ENCODE measurements at places on chromosomes 1 and 21. TPM values are rescaled to one million over a fixed set of nuclear protein-coding genes. Genes with fewer than 3 reads are reported as not detected.

CDC42BPA gene
- 77.8 TPM for total RNA-seq

ATP1A4 gene
- total RNA-seq = not detected

SLC30A10 gene
- not detected for total RNA-seq

ADORA3 gene
- total RNA-seq = not detected

DNA sequence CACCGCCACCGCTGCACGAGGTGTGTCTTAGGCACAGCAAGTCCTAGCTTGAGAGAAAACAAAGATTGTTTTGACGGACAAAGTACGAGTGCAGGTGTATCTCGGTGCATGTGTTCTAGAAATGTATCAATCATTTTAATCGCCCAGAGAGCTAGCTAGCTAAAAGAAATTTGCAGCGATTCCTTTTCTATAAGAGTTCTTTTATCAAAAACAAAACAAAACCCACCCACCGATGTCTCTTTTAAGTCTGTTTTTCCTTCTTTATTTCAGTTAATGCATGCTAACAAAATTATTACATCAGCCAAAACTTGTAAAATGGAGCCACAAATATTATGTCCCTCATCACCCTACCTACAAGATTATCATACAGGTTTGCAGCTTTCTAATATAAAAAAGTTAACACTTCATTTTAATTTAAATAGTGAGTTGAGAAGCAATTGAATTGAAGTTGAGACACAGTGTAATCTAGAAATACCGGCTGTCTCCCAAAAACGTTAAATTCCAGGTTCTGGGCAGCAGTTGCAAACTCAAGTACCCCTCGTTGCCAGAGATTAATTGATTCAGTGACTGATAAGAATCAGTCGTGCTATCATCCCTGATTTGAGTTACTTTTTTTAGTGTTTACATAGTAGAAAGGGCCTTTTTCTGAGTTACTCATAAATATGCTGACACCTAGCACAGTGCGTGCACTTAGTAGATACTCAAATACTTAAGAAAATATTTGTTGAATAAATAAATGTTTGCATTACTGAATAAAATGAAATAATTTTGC lies 1.5 kb upstream of the SYDE2 start:
- peak; percentile 18 for DNase-seq

DNA sequence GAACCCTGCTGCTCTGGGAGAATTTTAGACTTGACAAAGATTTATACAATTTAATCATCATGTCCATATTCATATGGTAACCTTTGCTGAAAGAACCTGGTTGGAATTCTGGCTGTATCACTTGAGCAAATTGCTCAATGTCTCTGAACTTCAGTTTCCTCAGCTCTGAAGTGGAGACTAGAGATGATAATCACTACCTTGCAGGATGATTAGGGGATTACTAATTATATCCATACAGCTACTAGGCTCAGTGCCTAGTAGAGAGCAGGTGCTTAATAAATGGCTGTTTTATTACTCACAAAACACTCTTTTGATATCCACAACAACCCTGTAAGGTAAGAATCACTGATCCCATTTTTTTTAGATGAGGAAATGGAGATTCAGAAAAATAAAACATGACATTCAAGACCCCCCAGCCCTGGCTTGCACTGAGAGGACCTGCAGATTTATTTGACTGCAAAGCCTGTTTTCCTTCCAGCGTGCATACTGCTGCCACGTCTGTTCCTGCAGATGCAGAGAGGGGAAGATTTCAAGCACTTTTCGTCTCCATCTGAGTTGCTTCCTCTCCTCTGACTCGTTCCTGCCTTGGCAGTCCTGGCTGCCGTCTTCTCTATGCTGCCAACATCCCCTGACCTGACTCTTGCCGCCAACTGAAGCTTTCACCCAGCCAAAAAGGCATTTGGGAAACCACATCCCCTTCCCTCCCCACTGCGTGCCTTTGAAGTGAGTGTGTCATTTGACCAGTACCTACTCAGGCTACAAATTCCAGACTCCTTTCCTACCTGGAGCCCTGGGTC lies 203.0 kb downstream of the PLPP3 start:
- DNase-seq = peak; percentile 68

DNA sequence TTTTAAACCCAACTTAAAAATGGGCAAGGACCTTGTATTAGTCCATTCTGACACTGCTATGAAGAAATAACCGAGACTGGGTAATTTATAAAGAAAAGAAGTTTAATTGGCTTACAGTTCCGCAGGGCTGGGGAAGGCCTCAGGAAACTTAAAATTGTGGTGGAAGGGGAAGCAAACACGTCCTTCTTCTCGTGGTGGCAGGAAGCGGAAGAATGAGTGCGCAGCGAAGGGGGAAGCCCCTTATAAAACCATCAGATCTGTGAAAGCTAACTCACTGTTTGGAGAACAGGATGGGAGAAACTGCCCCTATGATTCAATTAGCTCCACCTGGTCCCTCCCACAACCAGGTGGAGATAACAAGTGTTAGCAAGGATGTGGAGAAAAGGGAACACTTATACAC lies 237.7 kb downstream of the SEC16B start:
- no peak for DNase-seq

GRCh38 chr1:3419415-3420204 lies 34.9 kb upstream of the ARHGEF16 start:
- peak; percentile 99 for DNase-seq

- DNase-seq = no peak
Observed at GRCh38 chr1:151401125-151401788, 1.9 kb downstream of the PSMB4 start.

DNA sequence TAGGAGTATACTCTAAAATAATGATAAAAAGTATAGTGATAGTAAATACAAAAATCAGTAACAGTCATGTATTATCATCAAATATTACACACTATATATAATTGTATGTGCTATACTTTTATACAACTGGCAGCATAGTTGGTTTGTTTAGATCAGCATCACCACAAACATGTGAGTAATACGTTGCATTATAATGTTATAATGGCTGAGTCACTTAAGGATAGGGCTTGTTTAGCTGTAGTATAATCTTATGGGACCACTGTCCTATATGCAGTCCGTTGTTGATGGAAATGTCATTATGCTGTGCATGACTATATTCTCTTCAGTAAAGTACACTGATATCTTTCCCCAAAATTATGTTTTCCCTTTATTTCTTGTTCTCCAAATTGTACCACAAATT lies 92.8 kb downstream of the LYPLAL1 start:
- DNase-seq = no peak

DNA sequence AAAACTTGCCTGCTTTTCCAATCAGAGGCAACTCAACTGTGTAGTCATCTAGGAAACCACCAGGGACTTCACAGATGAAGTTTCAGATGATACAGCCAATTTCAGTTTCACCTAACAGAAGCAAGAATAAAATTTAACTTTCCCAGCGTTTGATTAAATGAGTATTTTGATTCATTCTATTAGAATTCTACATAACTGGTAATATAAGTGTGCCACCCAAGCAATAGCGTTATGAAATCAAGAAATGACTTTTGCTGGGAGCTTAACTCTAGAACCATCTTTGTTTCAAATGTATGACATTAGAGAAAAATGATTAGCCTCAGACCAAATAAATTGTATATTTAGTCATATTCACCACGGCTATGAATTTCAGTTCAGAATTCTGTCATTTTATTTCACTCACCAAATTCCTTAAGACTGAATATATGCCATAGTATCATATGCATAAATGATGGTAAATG lies 239.3 kb downstream of the NRIP1 start:
- no peak for DNase-seq

DNA sequence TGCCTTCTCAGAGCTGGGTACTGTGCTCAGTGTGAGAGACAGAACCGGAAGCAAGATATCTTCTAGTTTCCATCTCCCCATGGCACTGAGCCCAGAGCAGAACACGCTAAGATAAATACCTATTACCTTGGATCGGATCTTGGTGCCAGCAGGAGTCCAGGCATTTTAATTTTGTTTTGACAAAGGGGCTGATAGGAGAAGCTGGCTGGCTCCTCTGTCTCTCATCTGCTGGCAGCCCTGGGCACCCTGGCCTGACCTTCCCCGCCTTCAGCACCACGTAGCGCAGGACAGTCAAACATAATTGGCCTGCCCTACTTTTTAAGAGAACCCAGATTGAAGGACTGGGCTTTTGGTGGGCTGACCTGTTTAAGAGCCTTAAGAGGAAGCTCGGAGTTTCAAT lies 160.7 kb upstream of the KLHDC7A start:
- DNase-seq = no peak

- DNase-seq = no peak
Observed at GRCh38 chr1:32128479-32128878, 20.6 kb downstream of the KPNA6 start.

GRCh38 chr1:116568662-116569380 lies 2.0 kb downstream of the CD58 start:
- DNase-seq = no peak

DNA sequence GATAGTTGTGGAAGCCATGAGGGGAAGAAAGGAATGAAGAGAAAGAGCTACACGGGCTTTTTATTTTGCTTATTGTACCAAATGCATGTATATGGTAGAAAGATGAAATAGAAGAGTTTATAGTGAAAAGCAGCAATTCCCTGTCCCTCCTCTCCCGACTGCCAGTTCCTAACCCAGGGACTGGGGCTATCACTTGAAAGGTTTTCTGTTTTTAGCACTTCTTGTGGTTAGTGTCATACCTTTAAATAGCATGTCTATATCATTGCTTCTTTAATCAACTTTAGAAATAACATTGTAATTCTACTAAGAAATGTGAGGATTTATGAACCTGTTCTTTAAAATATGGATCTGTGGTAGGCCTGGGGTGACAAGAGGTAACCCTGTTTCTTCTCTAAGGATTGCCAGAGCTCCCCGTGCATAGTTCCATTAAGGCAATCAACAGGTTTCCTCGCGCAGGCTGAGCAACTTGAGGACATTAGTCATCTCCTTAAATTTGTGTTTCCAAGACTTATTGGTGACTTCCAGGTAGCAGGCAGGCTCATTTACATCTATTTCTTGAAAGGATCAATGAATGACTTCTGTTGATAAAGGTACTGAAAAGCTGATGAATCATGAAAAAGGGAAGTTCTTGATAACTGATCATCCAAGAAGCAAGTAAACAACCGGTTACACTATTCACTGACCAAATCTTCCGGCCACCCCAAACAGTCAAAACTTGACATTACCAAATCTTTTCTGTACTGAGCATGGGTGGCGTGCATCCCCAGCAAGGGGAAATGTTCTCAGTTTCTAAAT lies 37.8 kb upstream of the S1PR1 start:
- no peak for DNase-seq

DNA sequence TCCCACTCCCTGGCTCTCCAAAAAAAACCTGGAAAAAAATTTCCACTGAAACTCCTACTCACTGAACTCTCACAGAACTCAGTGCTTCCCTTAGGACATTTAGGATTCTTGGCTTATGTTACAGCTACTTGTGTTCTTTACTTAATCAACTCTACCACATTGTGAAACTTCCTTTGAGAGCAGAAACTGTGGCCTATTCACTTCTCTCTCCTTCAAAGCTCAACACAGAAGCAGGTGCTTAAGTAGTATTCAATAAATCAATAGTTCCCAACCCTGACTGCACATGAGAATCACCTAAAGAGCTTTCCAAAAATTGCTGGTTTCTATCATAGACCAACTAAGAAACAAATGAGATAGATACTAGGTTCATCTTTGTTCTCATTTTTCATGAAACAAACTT lies 67.9 kb upstream of the DMRTA2 start:
- DNase-seq = no peak

All from osteoblast (primary cell).